ENCODE measurements at places on chromosomes 6 and 20.

GRCh38 chr6:162099685-162100084 is 627.9 kb downstream of the PRKN start:
- DNase-seq, result no peak

DNA sequence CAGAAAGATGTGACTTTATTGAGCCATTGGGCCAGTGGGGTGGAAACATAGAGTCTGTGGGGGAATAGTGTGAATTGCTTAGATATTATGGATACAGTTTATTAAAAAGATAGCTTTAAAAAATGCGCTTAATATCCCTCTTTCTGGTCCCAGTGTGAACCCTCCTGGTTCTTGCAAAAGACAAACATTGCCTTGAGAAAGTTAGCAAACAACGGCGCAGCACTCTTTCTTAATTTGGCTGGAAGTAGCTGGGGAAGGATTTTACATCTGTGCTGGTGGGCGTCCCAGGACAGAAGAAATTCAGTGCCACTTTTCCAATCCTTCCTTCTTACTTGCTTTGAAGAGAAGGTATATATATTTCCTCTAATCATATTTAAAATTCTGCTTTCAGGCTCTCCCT is 191.4 kb upstream of the ZFP64 start:
- DNase-seq, result no peak

DNA sequence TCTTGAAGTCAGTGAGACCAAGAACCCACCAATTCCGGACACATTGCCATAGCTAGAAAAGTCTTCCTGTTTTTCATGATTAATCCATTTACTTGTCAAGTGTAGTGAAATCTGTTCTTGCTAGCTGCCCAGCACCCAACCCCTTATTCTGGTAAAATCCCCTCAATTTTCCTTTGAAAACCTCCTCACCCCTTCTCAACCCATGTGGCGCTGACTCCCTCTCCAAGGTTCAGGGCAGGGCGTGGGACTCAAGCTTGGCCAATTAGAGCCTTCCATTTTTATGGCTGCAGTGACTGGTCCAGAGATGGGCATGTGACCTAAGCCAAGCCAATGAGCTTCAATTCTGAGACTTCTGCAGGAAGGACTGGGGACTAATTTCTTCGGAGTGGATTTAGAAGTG is 9.8 kb upstream of the ZBP1 start:
- DNase-seq, result no peak

GRCh38 chr6:2218866-2219265 is 26.5 kb downstream of the GMDS start:
- DNase-seq, result no peak

GRCh38 chr6:139608466-139609261 is 234.2 kb upstream of the CITED2 start:
- DNase-seq, result no peak

DNA sequence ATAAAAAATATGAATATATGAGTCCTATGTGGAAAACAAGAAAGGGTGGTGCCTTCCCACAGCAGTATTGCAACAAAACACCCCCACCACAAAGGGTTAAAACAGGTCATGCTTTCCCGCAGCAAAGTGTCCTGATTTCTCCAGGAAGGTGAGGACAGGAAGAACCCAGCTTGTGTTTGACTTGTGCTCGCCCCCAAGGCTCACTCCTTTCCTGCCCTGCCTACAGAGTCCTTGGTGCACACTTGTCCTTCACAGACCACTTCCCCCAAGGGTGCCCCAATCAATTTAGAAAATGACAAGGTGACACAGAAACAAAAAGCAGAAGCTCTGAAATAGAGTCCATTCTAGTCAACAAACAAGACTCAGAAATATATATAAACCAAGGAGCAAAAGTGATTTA is 237.4 kb downstream of the PTPRK start:
- DNase-seq, result no peak
